ENCODE measurements at places on chromosomes 5 and 9.

GRCh38 chr5:154593071-154593470, 115.0 kb upstream of the HAND1 start:
- no peak for DNase-seq

DNA sequence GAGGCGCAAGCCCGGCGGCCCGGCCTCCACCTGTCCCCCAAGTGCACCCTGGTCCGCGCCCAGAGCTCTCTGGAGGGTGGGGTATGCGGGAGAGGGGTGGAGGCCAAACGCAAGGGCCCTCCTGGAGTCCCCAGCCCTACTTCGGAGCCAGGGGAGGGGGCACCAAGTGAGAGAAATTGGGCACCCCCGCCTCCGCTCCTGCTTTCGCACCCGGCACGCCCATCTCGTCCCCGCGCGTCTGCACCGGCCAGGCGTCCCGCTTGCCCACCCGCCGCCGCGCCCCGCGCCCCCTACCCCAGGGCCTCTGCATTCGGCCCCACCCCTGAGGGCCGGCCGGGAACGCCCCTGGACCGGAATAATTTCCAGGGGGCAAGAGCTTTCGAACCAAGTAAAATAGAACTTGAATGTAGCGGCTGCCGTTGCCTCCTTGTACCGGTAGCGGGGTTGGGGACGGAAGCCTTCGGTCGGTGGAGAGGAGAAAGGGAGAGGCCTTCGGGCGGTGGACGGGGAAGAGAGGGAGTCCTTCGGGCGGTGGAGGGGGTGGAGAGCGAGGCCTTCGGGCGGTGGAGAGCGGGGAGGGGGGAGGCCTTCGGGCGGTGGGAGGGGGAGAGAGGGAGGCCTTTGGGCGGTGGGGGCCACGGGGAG, 694 bp upstream of the PHPT1 start:
- peak; percentile 42 for DNase-seq

- no peak for DNase-seq
Measured at GRCh38 chr5:37471666-37472197, 92.6 kb downstream of the WDR70 start.

GRCh38 chr5:42267091-42267490, 156.1 kb upstream of the GHR start:
- no peak for DNase-seq

DNA sequence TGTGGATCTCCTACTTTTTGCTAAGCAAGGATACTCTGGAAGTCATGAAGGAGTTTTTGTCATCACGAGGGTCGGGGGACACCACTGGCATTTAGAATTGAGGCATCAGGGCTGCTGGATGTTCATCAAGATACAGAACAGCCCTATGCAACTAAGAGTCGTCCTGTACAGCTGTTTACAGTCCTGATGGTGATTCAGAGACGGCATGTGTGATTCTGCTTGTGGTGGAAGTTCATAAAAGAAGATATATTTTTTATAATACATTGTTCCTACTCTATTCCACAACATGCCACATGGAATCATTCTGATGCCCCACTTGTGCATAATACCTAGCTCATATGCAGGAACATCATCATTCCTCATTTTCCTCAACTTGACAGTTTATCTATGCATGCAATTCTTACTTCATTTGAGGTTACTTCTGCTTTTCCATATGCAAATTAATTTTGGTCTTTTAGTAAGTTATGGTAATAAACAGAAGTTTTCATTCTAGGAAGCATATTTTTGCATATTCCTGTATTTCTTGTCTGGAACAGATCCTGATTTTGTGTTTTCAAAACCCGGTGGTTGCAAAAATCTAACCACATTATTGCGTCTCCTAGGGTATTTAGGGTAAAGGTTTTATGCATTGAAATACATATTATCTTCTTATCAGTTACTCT, 155.2 kb downstream of the ARHGEF28 start:
- peak; percentile 47 for DNase-seq

- DNase-seq = peak; percentile 95
Measured at GRCh38 chr9:70466976-70467561, 52.6 kb upstream of the KLF9 start.

GRCh38 chr5:76684756-76685519, 31.0 kb upstream of the F2R start:
- no peak for DNase-seq

- no peak for DNase-seq
Measured at GRCh38 chr9:91817493-91818224, 132.4 kb downstream of the ROR2 start.

GRCh38 chr5:36733183-36733582, 126.8 kb downstream of the SLC1A3 start:
- no peak for DNase-seq

- peak; percentile 84 for DNase-seq
Measured at GRCh38 chr5:87300744-87301143, 33.1 kb downstream of the RASA1 start.

- DNase-seq = peak; percentile 65
Measured at GRCh38 chr5:135996611-135997010, 32.2 kb upstream of the TGFBI start.

- no peak for DNase-seq
Measured at GRCh38 chr5:128349044-128349858, 188.8 kb downstream of the FBN2 start.

DNA sequence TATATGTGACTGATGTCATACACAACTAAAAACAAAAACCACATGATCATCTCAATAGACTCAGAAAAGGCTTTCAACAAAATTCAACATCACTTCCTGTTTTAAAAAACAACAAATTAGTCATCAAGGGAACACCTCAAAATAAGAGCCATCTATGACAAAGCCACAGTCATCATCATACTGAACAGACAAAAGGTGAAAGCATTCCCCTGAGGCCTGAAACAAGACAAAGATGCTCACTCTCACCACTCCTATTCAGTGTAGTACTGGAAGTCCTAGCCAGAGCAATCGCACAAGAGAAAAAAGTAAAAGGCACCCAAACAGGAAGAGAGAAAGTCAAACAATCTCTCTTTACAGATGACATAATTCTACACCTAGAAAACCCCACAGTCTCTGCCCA, 893.5 kb upstream of the EDIL3 start:
- DNase-seq = no peak

GRCh38 chr5:5373351-5373989, 49.0 kb upstream of the ICE1 start:
- no peak for DNase-seq

GRCh38 chr5:173926359-173926758, 38.2 kb downstream of the CPEB4 start:
- DNase-seq = peak; percentile 20

DNA sequence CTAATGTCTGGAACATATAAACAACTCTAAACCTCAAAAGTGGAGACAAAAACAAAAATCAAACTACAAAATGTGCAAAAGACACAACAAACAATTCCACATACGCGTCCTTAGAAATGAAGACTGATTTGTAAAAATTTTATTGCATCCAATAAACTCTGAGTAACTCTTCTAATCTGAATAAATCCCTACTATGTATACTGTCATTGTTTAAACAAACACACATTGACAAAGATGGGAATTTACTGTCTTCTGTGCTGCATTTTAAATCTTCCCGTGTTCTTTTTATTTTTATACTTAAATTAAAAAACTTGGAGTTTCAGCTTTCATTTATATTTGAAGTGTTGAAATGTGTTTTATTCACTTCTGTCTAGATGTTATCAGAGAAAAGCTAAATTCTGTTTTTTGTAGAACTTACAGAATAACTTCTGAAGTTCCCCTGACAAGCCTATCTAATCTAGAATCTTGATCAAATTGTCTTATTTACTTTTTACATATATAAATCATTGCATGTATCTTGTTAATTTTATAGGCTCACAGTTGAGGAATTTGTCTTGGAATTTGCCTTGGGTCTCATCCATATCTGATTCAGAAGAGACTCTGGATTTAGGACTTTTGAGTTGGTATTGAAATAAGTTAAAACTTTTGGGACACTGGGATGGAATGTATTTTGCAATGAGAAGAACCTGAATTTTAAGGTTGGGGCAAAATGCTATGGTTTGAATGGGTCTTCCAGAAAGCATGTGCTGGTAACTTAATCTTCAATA, 2064.4 kb upstream of the C9orf72 start:
- DNase-seq = no peak
